Smooth muscle cell of the pulmonary artery (primary cell): ENCODE measurements at places on chromosomes 16 and 17. TPM values are rescaled to one million over a fixed set of nuclear protein-coding genes. Genes with fewer than 3 reads are reported as not detected.

Gene FNDC8
- not detected in 2 replicates for total RNA-seq

Gene SLC35G6
- not detected in 2 replicates for total RNA-seq

Gene CRHR1
- total RNA-seq, result not detected in 2 replicates

Gene CNGB1
- total RNA-seq, result not detected in 2 replicates

Gene GPR139
- not detected in 2 replicates for total RNA-seq

Gene HOXB8
- 0.10 TPM in 1 of 2 replicates, not detected in the other for total RNA-seq

Gene SPATA32
- not detected in 2 replicates for total RNA-seq

Gene TMIGD1
- not detected in 2 replicates for total RNA-seq

Gene UBE2I
- 44.2 and 52.5 TPM in 2 replicates for total RNA-seq

Gene CACNG5
- not detected in 2 replicates for total RNA-seq

Gene NXPH3
- 2.4 and 2.9 TPM in 2 replicates for total RNA-seq

Gene TEX14
- total RNA-seq, result 0.03 and 0.07 TPM in 2 replicates

Gene ZFP3
- 0.92 and 1.6 TPM in 2 replicates for total RNA-seq

Gene GCGR
- total RNA-seq, result not detected in 2 replicates

Gene CES3
- total RNA-seq, result 0.39 and 1.2 TPM in 2 replicates

Gene ANKS4B
- not detected in 2 replicates for total RNA-seq

Gene FSCN2
- 2.0 and 11.0 TPM in 2 replicates for total RNA-seq

Gene PTRH2
- total RNA-seq, result 18.1 and 23.0 TPM in 2 replicates

Gene TM4SF5
- total RNA-seq, result not detected in 2 replicates

Gene PLK1
- total RNA-seq, result 3.7 and 9.8 TPM in 2 replicates

Gene IQCK
- 4.6 and 4.8 TPM in 2 replicates for total RNA-seq

Gene MEFV
- total RNA-seq, result 0.07 and 0.10 TPM in 2 replicates

Gene TP53TG3
- total RNA-seq, result not detected in 2 replicates

Gene HYDIN
- 0.23 and 0.46 TPM in 2 replicates for total RNA-seq

Gene NPIPB8
- total RNA-seq, result 0.13 and 0.52 TPM in 2 replicates

Gene TNFRSF17
- 0.10 TPM in 1 of 2 replicates, not detected in the other for total RNA-seq

Gene TBC1D3I
- 0.07 and 0.78 TPM in 2 replicates for total RNA-seq

Gene ZNF200
- 5.9 and 6.3 TPM in 2 replicates for total RNA-seq

Gene TEKT5
- 0.07 and 0.13 TPM in 2 replicates for total RNA-seq

Gene SBK1
- total RNA-seq, result under 0.01 and 0.03 TPM in 2 replicates

Gene PRDM7
- total RNA-seq, result not detected in 2 replicates

Gene KRT31
- total RNA-seq, result not detected in 2 replicates

Gene GUCY2D
- not detected in 2 replicates for total RNA-seq

Gene PPP1R1B
- 0.91 TPM in 1 of 2 replicates, not detected in the other for total RNA-seq

Gene ALOX15B
- 0.07 and 1.2 TPM in 2 replicates for total RNA-seq

Gene SULT1A2
- total RNA-seq, result not detected in 2 replicates

Gene MMP28
- 0.65 and 1.8 TPM in 2 replicates for total RNA-seq

Gene HIGD1B
- not detected in 2 replicates for total RNA-seq

Gene HSD17B1
- total RNA-seq, result 2.0 and 5.7 TPM in 2 replicates

Gene CCL3
- total RNA-seq, result not detected in 2 replicates

Gene TAT
- not detected in 2 replicates for total RNA-seq

Gene FAM171A2
- 4.5 and 5.7 TPM in 2 replicates for total RNA-seq

Gene MYO15B
- total RNA-seq, result 4.2 and 5.7 TPM in 2 replicates

Gene KRT33B
- not detected in 2 replicates for total RNA-seq

Gene IGSF6
- total RNA-seq, result not detected in 2 replicates

Gene WWP2
- total RNA-seq, result 26.5 and 34.9 TPM in 2 replicates

Gene NME1
- total RNA-seq, result 55.6 and 96.0 TPM in 2 replicates

Gene RAB37
- total RNA-seq, result 0.33 and 0.36 TPM in 2 replicates

Gene OR4D1
- not detected in 2 replicates for total RNA-seq

Gene CEP112
- 4.8 and 7.4 TPM in 2 replicates for total RNA-seq

Gene CACNG1
- not detected in 2 replicates for total RNA-seq

Gene CCL13
- 3.9 TPM in 1 of 2 replicates, not detected in the other for total RNA-seq

Gene SLC16A11
- total RNA-seq, result 0.10 and 0.13 TPM in 2 replicates
